ENCODE measurements at places on chromosomes 16 and 17.

- no peak for DNase-seq
Observed at GRCh38 chr16:79659344-79659743, 58.8 kb upstream of the MAF start.

DNA sequence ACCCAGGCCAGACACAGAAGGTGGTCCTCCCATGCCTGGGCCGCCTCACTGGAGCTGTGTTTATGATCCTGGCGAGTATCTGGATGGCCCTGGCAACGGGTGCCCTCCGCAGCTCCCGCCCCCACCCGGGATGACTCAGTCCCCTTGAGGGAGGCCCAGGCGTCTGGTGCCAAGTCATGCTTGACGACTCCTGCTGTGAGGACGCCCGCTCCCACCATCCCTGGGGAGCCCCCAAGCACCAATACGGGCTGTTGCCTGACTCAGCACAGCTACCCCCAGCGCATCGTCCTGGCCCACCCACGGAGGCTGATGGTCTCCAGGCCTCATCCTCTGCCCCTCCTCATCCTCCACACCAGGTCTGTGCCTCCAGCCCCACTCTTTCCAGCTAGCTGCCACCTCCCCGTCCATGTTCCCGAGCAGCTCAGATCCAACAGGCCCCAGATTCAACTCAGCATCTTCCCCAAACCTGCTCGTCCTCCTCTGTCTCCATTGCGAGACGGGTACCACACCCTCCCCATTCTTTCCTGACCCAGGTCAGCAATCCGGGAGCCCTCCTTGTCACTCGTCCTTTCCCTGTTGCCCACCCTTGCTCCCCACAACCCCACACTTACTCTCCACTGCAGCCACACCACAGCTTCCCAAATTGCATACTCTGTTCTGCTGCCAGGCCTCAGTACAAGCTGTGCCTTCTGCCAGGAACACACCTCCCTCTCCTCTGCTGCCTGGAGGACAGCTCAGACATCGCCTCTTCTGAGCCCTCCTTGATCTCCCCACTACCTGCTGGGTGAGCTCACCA lies 2.6 kb downstream of the CAMKK1 start:
- DNase-seq = peak; percentile 93

GRCh38 chr17:75105126-75106080 lies 4.4 kb upstream of the ARMC7 start:
- peak; percentile 68 for DNase-seq

- no peak for DNase-seq
Observed at GRCh38 chr16:63373744-63374143, 1337.5 kb upstream of the CDH8 start.

DNA sequence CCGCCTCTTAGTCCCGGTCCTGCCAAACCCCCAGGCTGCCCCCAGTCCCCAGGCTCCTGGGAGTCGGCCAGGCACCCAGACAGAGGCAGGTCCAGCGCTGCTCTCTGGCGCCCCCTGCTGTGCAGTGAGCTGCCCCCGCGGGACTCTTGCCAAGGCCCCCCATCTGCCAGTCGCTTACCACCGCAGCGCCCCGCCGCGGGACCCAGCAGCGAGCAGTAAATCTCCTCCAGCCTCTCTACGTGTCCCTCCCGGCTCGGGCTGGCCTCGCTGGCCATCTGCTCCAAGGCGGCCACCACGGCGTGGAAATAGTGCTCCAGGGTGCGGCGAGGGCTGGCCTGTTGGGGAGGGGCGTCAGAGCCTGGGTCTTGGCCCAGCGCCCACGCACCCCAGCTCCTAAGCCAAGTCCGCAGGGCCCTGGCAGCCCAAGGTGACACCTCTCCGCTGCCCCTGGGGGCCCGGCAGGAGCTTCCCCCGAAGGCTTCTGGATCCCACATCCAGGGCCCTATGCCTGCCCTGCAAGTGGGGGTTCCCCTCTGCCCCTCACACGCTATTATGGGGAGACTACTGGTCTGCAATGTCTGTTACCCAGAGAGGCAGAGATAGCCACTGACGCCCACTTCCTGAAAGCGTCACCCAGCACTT lies 33.7 kb upstream of the MFSD6L start:
- no peak for DNase-seq
